Cardiac septum (tissue), 1 donor: ENCODE measurements at places on chromosomes 1 and 21.

DNA sequence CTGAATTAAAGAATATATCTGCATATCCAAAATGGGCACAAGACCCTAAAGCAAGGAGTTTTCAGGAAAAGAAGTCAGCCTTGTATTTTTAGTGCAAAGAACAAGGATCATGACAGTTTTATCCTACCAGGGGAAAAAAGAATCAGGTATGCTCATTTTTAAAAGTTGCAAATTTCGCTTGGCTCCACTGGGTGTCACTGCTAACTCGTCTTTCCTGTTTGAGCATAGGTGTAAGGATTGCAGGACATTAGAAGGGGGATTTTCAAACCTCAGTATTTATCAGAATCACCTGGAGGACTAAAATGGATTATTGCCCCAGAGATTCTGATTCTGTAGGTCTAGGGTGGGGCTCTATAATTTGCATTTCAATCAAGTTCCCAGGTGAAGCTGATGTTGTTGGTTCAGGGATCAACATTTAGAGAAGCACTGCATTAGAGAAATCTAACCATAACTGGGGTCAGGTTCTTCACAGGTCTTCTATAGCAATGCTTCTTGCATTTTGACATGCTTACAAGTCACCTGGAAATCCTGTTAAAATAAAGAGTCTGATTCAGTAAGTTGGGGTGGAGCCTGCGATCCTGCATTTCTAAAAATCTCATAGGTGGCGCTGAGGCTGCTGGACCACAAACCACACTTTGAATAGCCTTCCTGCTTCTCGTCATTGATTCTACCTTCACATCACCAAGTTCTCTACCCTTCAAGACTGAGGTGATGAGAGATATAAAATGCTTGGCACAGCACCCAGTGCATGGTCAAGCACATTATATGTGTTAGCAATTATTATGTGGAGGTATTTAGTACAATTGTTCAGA is 39.6 kb downstream of the NUF2 start:
- DNase-seq = no peak

- no peak for DNase-seq
Observed at GRCh38 chr21:33149181-33149580, 79.2 kb downstream of the OLIG1 start.

GRCh38 chr1:33247545-33247944 is 8.7 kb upstream of the ZNF362 start:
- no peak for DNase-seq

- no peak for DNase-seq
Observed at GRCh38 chr1:96409689-96410088, 311.9 kb upstream of the PTBP2 start.

- no peak for DNase-seq
Observed at GRCh38 chr1:242886137-242886536, 361.6 kb upstream of the PLD5 start.

DNA sequence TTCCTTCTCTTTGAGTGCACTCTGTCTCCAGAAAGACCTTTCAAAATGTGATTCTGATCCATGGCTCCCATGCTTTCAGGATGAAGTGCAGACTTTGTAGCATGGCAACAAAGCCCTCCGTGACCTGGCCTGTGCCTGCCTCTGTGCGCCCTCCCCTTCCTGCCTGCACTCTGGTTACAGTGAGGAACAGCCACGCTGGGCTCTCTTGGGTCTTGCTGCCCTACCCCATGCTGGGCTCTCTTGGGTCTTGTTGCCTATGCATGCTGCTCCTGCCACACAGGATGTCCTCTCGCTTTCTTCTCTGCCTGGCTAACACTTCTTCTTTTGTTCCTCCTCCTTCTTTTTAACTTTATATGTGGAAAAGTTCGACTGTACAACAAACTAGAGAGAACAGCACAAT is 28.0 kb downstream of the LMOD1 start:
- no peak for DNase-seq

DNA sequence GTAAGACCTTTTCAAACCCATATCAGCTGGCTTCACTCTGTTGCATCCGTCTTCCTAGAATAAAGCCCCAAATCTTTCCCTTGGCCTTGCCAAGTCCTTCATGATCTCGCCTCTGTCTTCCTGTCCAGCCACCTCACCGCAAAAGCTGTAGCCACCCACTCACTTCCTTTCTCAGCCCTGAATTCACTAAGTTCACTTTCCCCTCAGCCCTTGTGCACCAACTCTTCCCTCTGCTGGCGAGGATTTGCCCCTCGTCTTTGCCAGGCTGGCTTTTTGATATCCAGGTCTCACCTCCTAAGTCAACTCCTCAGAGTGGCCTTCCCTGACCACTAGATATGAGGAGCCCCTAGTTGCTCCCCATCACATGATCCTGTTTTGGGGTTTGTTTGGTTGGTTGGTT is 3.9 kb upstream of the COL16A1 start:
- DNase-seq = no peak

- DNase-seq = no peak
Observed at GRCh38 chr1:3139451-3139852, 70.4 kb downstream of the PRDM16 start.

- DNase-seq = no peak
Observed at GRCh38 chr21:15255763-15256162, 191.0 kb upstream of the NRIP1 start.

GRCh38 chr1:247441606-247442005 is 16.3 kb downstream of the OR2B11 start:
- no peak for DNase-seq

DNA sequence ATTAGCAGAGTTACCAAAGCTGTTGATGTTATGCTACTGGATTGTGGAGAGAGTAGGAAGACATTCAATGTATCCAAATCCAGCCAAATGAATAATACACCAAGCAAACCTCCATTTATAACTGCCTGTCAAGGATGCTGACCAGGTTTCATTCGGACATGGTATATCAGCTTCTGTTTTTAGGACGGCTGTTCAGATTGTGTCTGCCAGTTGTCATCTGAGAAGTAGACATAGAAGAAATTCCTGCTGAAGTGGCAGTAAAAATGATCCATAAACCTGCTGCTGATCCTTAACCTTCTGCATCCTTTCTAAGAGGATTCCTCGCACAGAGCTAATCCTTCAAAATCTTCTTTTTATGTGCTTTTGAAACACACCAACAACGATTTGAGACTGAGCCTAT is 663.6 kb upstream of the PLXNA2 start:
- DNase-seq = no peak

DNA sequence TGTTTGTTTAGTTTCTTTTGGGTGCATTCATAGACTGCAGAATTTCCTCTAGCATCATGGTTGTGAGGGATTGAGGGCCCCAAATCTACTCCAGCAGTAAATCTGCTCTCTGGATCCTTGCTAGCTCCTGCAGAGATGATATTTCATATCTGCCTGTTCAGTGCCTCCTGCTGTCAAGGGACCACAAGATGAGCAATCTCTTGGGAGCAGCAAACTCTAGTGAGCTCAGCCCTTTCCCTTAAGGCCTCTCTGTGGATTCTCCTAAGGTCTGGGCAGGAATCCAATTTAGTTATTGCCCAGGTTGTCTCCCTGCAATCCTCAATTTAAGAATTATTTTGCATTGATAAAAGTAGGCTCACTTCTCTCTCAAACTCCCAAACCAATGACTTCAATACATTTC is 76.9 kb downstream of the RGS18 start:
- DNase-seq = no peak
